ENCODE measurements at places on chromosomes 16 and 17.

- peak; percentile 64 for DNase-seq
Observed at GRCh38 chr16:79601931-79602627, 1.5 kb upstream of the MAF start.

DNA sequence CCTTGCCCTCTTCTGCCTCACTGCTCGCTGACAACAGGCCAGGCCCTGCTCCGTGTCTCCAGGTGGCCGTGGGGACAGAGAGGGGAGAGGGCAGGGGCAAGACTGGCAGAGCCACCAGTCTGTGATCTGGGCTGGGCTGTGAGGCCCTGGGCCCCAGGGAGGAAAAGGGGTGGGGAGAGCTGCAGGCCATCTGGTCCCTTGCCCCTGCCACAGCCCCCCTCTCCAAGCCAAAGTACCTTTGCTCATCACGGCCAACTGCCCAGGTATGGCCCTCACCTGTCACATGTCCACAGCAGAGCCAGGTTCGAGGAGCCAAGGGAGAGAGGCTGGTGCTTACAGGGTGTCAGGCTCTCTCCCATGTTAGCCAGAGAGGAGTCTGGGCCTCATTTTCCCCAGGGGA, 91.4 kb upstream of the LHX1 start:
- no peak for DNase-seq

GRCh38 chr17:16997514-16998429, 25.9 kb upstream of the TNFRSF13B start:
- peak; percentile 60 for DNase-seq

GRCh38 chr17:63626551-63627180, 4.4 kb downstream of the MAP3K3 start:
- DNase-seq = no peak

GRCh38 chr16:3656491-3657468, 2.3 kb downstream of the DNASE1 start:
- DNase-seq = peak; percentile 43

GRCh38 chr17:59366040-59366757, 34.7 kb downstream of the YPEL2 start:
- DNase-seq = no peak

DNA sequence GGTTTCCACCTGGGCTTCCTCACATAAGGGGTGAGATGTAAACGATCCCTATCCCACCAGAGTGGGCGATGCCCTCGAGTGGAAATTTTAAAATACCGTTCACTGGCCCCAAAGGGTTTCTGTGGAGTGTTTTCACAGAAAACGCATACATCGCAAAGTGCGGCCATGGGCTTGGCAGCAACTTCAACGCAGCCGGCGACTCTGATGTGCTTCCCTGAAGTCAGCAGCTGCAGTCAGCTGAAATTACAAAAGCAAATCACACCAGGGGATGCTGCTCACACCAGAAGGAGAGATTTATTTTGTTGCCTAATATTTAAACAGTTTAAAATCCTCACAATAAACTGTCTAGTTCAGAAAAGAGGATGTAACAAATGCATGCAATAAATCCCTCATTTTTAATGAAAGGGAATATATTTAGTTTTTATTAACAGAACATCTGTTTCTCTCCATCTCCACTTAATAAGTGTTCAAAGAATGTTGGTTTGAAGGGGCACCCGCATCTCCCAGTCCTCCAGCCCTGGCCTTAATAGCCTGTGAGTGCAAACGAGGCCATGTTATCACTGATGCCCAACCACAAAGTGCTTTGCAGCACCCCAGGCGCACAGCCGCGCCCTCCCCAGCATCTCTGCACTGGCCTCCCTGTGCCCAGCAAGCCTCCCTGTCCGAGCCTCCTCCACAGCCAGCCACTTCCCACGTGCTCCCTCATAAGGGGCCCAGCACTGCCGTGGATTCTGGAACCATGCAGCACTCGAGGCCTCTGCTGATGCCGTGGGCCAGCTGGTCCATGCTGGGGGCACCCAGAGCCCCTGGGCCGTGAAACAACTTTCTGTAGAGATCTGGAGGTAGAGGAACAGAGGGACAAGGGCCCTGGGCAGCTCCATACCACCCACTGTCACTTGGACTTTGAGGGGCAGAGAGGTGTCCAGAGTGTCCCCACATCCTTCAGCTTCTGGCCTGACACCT, 17.3 kb upstream of the XYLT2 start:
- no peak for DNase-seq

GRCh38 chr16:80938004-80938878, 68.4 kb downstream of the CMC2 start:
- DNase-seq = no peak

GRCh38 chr17:32157225-32157624, 14.9 kb downstream of the RHOT1 start:
- no peak for DNase-seq

DNA sequence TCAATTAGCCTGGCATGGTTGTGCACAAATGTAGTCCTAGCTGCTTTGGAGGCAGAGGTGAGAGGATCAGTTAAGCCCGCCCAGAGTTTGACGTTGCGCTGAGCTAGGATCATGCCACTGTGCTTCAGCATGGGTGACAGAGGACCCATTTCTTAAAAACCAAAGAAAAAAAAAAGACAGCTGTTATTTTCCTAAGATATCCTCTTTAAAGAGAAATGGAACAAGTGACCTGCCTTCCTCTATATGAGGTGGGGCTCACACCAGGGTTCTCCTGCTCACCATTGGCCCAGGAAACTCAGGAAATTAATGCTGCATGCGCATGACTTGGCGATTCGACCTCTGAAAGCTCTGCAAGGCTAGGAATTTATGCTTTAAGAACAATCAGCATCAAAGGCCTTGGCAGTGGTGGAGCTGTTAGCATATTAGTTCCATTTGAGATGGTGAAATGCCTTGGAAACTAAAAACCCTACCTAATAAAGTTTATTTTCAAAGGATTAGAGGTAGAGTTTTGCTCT, 108.3 kb downstream of the RBFOX1 start:
- DNase-seq = no peak

GRCh38 chr16:69363281-69363717, 11.7 kb upstream of the TMED6 start:
- no peak for DNase-seq

DNA sequence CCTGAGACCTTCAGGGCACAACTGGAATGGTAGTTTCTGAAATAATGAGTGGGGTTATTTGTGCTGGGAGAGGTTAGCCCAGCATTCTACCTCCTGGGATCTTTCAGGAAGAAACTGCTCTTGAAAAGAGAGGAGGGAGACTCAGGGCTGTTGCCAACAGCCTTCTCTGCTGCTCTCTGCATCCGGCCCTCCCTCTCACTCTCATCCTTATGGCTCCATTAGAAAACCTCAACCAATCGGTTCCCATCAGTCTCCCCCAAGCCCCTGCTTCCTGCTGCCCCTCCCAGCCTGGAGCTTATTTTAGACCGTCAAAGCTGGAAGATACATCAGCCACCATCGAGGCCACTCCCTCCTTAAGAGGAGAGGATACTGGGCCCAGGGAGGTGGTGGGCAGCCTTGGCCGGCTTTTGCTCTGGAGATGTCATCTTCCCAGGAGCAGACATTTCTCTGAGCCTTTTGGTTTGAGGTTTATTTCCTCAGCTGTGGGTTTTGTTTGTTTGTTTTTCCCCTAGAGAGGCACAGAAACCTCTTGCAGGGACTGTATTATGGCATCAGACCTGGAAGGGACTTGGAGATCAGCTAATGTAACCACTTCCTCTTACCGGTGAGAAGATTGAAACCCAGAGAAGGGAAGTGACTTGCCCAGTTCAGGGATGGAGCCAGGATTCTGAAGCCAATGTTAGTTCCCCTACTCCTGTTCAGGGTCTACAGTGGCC, 2.7 kb downstream of the MPRIP start:
- DNase-seq = no peak

DNA sequence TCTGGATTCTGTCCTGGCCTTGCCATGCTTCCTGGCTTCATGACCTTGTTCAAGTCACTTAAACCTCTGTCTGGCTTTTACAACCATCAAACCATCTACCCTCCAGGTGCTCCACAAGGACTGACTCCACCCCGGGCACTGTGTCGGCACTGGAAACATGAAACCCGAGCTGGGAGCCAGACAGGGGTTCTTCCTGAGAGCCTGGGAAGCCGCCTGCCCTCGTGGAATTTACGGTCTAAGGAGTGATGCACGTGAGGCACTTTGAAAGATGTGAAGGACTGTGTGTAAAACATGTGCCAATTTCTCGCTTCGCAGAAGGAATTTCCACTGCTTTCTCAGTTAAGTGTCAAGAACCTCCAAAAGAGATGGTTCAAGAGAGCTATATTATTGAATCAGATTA, 11.6 kb downstream of the CDK5R1 start:
- no peak for DNase-seq

- no peak for DNase-seq
Observed at GRCh38 chr16:56998352-56998751, 9.0 kb downstream of the NLRC5 start.

DNA sequence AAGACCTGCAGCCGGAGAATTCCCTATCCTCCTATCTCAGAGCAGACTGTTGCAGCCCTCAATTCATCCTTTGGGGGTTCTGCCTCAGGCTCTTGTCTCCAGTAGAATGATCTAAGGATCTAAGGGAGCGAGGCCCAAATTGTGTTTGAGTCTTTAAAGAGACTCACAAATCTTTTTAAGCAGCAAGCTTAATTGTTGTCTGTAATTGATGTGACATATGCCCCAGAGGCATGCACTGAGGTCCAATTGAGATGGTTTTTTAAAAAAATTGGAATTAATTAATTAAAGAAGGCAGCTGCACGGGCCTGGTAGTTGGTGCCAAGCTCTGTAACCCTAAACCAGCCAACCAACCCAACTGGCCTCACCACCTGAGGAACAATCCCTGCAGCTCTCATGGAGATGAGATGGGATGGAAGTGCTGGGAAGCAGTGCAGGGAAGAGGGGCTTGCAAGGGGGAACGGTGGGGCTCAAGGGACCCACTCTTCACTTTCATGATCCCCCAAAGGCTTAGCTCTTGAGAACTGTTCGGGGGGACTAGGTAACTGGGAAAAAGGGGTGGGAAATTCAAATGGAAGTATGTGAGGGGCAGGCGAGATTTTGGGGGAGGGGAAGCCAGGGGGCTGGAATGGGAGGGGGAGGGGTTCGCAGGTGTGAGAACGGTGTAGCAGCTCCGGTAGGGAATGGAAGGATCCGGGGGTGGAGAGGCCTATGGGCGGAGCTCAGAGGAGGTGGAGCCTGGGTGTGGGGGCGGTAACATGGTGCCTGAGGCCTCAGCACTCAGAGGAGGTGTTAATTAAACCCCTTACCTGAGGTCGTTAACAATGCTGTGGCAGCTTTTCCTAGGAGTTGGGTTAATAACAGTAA, 9.2 kb upstream of the ZNF652 start:
- no peak for DNase-seq

- no peak for DNase-seq
Observed at GRCh38 chr17:74953134-74953687, 17.5 kb downstream of the OTOP3 start.

GRCh38 chr17:412211-413015, 59.8 kb upstream of the RPH3AL start:
- peak; percentile 59 for DNase-seq

DNA sequence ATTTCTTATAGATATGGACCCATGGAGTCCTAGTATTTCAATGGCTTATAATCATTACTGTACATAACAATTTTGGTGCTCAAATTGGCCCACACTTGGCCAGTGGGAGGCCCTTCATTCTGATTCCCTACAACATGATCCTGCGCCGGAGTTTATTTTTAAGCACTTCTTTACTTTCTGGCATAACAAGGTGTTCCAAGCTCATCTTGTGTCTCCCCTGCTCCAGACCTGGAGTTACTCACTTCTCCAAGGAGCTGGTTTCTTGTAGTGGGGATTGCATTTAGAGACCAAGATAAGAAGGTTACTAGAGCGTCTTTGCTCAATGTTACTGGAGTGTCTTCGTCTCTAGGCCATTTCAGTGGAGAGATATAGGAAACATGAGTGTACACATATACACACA, 87.9 kb downstream of the MSI2 start:
- no peak for DNase-seq

- DNase-seq = no peak
Observed at GRCh38 chr16:22788193-22788530, 25.8 kb upstream of the HS3ST2 start.

- peak; percentile 74 for DNase-seq
Observed at GRCh38 chr17:77247048-77247541, 106.3 kb downstream of the SEC14L1 start.

GRCh38 chr17:43875476-43876147, 28.6 kb downstream of the CD300LG start:
- no peak for DNase-seq

DNA sequence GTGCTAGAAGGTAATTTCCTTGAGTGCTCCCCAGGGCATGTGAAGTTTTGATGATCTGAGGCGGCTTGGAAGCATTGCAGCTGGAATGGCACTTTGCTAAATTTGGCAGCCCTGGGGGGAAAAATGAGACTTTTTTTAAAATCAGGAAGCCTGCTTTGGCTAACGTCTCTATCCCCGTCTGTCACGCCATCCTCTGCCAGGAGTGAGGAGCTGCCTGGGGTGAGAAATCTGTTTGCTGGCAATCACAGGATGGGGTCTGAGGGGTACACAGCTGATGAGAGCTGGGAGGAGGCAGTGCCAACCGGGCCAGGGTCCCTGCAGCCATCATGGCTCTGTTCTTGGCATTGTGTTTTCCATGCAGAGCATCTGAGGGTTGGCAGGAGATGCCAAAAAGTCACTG, 2.0 kb downstream of the ABCC12 start:
- DNase-seq = no peak

GRCh38 chr17:45895304-45895968, 1.1 kb downstream of the MAPT start:
- DNase-seq = peak; percentile 26

- no peak for DNase-seq
Observed at GRCh38 chr16:61890386-61890785, 145.9 kb downstream of the CDH8 start.

DNA sequence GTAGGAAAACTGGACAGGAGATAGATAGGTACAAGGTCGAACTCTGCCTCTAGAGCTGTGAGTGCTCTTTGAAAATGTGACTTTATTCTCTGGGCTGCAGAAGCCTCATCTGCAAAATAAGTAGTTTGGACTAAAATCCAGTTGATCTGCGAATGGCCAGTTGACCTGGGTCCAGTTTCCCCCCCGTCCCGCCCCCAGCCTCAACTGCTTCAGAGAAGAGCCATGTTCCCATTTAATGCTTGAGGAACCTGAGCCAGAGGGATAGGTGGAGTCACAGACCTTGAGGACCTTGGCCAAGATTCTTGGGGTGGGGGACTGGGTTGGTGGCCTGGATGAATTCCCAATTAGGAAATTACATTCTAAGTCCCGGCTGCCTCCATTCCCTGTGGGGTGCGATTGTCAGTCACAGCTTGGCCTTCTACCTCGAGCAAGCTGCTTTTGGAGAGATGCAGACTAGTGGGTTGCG, 14.1 kb downstream of the TBX2 start:
- no peak for DNase-seq

DNA sequence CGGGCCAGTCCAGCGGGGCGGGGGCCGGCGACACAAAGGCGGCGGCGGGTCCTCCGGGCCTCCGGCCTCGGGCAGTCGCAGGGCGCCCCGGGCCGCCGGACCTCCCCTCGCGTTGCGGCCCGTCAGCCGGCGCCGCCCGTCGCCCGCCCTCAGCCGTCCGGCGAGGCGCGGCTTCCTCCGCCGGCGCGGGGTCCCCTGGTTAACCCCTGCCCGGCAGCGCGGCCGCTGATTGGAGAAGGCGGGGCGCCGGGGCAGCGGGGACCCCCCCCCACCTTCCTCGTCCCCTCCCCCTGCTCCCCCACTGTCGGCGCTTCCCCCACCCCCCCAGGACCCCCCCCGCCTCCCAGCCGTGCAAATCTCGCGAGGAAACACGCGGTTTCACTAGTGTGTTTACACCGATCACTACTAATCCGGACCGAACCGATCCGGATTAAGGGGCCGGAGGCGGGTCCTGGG, at the start of gene TLK2:
Gene TLK2, plus strand, starts transcription at position 402 of the 456 bp plus-strand sequence. CDS start 2,301 bp downstream, outside the sequence.
- DNase-seq = peak; percentile 76

- no peak for DNase-seq
Observed at GRCh38 chr17:82690786-82691489, 7.6 kb downstream of the RAB40B start.
